ENCODE measurements at places on chromosomes 3 and 15. TPM values are rescaled to one million over a fixed set of nuclear protein-coding genes. Genes with fewer than 3 reads are reported as not detected.

ATP13A4 gene
- 3.0 TPM for total RNA-seq

PPP1R14D gene
- total RNA-seq, result not detected

GRCh38 chr3:16073203-16073602, 101.3 kb upstream of the GALNT15 start:
- DNase-seq, result no peak

DNA sequence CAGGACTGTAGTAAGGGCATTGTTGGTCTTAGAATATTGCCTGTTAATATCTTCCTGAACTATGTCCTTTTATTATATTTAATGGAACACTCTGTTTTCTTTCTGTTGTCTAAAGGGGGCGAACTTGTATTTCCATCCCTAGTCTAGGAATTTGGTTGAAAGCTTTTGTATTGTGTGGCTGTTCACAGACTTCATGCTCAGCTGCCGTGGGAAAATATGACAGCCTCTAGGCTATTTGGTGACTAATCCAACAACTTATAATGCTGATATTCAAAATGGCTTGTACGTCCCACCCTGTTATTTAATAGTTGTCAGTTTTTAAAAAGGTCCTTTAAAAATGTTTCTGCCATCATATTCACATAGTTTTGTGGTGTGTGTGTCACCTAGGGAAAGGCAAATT, 202.6 kb downstream of the KLHL25 start:
- no peak for DNase-seq

- no peak for DNase-seq
Observed at GRCh38 chr3:49351521-49352011, 6.6 kb downstream of the GPX1 start.

DNA sequence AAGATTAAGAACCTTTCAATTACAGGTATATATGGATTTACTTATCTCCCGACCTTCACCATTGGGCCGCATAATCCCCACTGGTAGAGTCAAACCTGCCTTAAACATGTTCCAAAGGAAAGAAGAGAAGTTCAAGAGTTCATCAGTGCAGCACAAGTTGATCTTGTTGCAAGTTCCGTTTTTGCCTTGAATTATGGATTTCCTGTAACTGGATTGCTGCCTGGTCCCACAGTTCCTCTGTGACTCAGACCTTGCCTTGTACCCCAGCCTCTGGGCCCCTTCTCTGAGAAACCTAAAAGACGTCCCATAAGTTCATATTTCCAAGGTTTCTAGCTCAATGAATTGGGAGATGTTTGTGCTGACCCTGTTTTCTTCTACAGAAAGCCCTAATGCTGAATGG, 112.5 kb upstream of the THBS1 start:
- no peak for DNase-seq

DNA sequence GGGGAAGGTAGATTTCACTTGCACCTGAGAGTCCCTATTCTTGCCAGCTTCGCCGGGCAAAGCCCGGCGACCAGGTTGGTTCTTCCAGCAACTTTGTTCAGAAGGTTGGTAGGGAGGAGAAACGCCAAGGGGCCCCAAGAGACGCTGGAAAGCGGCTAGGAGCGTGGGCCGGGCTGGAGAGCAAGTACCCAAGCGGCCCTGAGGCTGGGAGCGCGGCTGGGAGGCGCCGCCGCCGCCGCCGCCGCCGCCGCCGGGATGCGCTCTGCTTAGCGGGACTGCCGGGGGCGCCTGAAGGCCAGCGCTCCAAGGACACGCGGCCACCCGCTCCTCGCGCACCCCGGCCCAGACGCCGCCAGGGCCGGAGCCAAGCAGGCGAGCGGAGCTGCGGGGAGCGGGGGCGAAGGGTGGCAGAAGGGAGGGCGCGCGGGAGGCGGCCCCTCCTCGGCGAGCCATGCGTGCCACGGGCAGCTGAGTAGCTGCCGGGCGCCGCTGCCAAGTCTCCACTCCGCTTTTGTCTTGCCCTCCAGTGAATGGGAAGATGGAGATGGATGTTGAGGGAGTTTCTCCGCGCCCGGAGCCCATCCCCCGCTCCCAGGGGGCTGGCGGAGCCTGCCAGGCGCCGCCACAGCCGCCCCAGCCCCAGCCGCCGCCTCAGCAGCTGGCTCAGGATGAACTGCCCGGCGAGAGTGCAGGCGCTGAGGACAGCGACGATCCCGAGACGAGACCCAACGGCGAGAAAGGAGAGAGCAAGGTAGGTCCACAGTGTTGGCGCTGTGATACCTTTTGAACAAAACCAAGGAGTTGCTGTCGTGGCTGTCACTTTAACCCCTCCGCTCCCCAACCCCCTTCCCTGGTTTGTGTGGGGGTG, 227.4 kb upstream of the AZI2 start:
- no peak for DNase-seq

GRCh38 chr3:71714595-71714994, 10.6 kb downstream of the EIF4E3 start:
- no peak for DNase-seq

DNA sequence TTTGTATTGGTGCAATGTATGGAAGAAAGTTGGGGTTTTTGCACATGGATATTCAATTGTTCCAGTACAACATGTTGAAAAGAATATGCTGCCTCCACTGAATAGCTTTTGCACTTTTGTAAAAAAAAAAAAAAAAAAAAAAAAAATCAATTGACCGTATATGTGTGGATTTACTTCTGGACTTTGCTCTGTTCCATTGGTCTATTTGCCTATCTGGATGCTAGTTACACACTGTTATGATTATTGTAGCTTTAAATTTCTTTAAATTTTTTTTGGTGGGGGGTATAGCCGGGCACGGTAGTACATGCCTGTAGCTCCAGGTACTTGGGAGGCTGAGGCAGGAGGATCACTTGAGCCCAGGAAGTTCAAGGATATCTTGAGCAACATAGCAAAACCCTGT, 52.5 kb downstream of the RPL39L start:
- DNase-seq, result no peak

- DNase-seq, result no peak
Observed at GRCh38 chr15:47404877-47405276, 312.4 kb upstream of the SEMA6D start.

DNA sequence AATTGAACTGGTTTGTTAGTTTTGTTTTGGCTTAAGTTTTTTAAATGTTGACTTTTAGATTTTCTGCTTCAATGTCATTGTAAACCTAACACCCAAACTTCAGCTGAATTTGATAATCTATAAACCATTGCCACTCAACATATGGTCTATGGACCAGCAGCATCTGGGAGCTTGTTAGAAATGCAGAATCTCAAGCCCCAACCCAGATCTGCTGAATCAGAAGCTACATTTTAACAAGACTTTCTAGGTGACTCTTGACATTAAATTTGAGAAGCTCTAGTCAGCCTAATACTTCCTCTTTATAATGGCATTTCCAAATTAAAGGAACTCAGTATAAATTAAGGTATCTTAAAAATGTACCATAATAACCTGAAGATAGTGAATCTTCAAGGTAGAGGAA, 96.5 kb upstream of the THRB start:
- no peak for DNase-seq
